Esophagus muscularis mucosa (tissue), 4 donors: ENCODE measurements at places on chromosomes 3 and 15. TPM values are rescaled to one million over a fixed set of nuclear protein-coding genes. Genes with fewer than 3 reads are reported as not detected.
A peak's percentile ranks its signal among the peaks of the same experiment; 100 is the strongest.

The CCNB2 gene
- total RNA-seq, result not detected

The PLCL2 gene
- 9.1 TPM for total RNA-seq

The PDIA5 gene
- 16.4 TPM for total RNA-seq

The LRRC2 gene
- 0.83 TPM for total RNA-seq

The SEMA3F gene
- total RNA-seq, result 30.3 TPM

GRCh38 chr15:90037511-90037860, 36.4 kb downstream of the ZNF710 start:
- no peak for DNase-seq

DNA sequence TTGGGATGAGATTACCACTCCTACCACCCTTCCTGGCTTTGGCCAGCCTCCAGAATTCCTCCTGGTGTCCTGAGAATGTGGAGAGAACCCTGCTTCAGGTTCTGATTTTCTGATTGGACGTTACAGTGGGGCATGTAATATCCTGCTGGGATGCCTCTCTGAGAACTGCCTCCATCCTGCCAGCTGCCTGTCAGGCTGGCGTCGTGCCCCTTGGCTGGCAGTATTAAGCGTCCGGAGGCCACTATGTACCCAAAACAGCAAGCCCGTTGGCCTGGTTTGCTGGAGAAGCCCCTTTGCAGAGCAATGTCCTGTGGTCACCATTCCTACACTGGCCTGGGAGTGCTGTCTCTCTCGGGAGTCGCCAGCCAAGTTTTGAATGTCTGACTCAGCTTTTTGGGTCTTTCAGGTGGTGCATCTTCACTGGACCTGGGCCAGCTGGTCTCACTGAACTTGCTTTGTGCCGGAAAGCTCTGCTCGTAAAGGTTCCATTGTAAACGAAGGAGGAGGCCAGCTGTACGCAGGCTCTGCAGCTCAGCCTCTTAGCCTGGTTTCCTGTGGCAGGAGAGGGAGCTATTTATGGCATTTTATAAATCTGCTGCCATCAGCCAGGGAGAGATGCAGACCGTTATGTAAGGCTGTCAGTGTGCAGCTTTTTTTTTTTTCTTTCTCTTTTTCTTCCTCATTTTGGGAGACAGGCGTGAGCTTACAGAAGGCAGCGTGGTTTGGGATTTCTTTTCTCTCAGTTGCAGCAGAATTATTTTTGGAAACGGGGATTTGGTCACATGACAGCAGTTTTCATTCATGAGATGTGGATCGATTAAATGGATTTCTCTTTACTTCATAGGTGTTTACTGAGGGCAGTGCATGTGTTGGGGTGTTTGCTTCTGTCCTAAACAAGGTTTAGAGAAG, 19.0 kb upstream of the TRAK1 start:
- no peak for DNase-seq

- DNase-seq, result no peak
Measured at GRCh38 chr3:5245927-5246326, 58.4 kb downstream of the EDEM1 start.

DNA sequence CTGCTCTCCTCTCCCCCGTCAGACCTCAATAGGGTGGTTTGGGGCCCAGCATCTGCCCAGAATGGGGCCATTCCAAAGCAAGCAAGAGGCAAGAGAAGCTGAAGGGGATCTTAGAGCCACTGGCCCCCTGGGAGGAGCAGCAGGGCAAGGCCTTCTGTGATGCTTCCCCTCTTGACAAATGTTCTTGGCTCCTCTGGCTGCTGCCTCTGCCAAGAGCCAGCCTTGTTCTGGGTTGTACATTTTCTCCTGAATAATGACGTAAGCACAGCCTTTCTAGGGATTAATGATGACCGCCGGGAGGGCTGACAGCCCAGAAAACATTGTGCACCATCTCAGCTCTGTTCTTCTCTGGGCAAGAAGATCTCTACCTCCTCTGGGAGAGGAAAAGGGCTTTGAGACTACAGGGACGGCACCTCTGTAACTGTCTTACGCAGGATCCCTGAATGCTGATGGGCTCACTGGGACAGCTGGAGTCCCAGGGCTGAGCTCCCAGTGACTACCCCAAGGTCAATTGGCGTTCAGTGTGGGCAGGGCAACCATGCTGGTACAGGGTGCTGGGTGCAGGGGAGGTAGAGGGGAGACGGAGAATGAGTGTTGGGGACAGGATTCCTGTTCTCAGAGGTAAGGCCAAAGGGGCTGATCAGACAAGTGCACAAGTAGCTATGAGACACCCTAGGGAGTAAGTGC, 253.3 kb downstream of the FAM43A start:
- peak; percentile 79 for DNase-seq

GRCh38 chr15:55116636-55117035, 80.1 kb downstream of the RSL24D1 start:
- no peak for DNase-seq

DNA sequence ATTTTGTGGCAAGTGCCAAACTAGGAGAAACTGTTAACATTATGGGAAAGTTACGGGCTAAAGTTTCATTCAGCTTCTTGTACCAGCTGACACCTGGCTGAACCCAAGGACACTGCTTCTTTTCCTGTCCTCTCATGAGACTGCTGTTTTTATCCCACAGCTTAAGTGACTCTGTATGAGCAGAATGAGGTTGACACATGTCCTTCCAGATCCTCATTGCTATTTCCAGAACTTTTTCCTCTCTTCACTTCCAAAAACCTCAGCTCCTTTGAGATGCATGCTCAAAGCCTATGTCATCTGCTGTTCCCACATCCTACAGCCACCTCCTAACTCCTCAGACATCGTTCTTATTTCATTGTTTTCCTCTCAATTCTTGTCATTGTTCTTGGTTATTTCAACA, 183.6 kb downstream of the DCLK3 start:
- DNase-seq, result no peak

GRCh38 chr3:72113964-72114363, 329.0 kb upstream of the PROK2 start:
- no peak for DNase-seq

DNA sequence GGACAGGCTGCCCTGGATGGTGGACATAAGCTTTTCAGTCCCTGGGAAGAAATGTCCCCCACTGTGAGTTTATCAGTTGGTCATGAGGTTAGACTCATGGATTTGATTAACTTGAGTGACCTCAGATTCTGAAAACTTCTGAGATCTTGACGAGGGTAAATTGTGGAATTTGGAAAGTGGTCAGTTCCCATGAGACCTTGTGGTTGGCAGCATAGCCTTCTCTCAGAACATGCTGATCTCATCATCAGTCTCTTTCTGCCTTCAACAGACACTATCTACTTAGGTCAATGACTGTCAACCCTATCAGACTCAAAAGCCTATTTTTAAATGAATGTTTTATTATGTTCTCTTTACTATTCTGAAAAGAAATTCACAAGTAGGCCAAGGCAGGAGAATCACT, 45.6 kb upstream of the NDUFB4 start:
- no peak for DNase-seq

- DNase-seq, result no peak
Measured at GRCh38 chr3:150899141-150899540, 6.1 kb downstream of the MINDY4B start.

DNA sequence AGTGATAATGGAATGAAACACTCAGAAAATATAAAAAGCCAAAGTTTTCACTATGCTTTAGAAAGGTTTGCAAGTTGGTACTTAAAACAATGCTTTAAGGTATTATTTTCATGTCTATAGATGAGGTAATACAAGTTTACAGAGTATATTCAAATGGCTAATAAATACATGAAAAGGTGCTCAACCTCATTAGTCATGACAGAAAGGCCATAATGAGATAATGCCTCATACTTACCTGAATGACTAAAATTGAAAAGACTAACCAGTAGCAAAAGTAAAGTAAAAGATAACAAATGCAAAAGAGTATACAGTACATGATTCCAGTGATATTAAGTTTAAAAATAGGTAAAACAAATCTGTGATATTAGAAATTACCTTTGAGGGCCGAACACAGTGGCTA, 163.8 kb downstream of the SUCLG2 start:
- no peak for DNase-seq
